CD4-positive, alpha-beta T cell treated with Interleukin-10 for 1 hour (primary cell): ENCODE measurements at places on chromosomes 16 and 17.

DNA sequence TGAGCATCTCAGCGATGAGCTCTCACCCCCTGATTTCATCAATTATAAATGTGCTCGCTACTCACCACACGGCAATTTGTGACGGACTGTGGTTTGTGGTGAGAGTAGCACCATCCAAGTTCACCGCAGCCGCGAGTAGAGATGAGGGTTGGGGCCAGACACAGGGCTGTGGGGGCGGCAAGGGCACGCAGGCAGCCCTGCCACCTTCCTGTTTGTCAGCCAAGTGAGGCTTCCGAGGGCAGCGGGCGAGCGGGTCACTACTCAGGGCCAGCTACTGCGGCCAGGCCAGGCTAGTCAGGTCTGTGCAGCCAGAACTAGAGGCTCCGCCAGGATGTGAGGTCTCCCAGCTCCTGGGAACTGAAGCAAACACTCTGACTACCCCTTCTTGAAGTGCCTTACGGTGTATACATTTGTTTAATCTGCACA, 39.6 kb upstream of the MEOX1 start:
- peak; percentile 49 for DNase-seq

DNA sequence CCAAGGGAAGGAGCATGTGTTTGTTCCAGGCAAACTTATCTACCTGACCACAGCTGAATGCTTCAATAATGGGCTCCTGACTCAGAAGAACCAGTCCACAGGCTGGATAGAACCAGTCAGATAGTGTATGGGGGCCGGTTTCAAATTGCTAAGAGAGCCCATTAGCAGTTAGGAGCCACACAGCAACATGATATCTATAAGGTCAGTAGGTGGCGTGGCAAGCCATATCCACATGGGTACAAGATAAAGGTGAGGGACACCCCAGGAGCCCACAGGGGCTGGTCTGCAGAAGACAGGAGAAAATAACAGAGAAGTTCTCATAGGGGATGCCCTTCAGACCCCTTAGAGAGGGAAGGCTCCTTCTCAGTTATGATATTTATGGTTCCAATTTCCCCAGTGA, 31.6 kb upstream of the CDRT15 start:
- DNase-seq, result no peak

- DNase-seq, result peak; percentile 85
Observed at GRCh38 chr16:15642557-15643047, 352 bp downstream of the MARF1 start.

DNA sequence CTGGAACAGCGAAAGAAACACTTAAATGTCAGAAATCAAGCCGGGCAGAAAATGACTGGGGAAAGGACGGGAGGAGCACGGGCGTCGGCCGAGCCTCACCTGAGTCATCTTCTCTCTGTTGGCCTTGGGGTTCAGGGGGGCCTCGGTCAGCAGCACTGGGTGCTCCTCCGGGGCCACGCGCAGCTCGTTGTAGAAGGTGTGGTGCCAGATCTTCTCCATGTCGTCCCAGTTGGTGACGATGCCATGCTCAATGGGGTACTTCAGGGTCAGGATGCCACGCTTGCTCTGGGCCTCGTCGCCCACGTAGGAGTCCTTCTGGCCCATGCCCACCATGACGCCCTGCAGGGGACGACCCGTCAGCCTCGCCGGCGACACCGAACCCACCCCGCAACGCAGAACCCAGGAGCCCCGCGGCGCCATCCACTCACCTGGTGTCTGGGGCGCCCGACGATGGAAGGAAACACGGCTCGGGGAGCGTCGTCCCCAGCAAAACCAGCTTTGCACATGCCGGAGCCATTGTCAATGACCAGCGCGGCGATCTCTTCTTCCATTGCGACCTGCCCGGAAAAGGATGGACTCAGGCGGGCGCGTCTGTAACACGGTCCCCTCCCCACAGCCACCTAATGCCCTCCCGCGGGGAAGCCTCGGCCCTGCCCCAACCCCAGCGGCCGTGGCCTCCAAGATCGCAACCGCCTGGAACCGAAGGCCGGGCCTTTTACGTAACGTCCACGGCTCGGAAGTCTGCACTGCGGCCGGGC, 616 bp downstream of the ACTG1 start:
- no peak for DNase-seq

- DNase-seq, result no peak
Observed at GRCh38 chr17:68853036-68853435, 102.2 kb downstream of the ABCA8 start.

GRCh38 chr17:47164263-47164662, 24.8 kb downstream of the CDC27 start:
- no peak for DNase-seq

DNA sequence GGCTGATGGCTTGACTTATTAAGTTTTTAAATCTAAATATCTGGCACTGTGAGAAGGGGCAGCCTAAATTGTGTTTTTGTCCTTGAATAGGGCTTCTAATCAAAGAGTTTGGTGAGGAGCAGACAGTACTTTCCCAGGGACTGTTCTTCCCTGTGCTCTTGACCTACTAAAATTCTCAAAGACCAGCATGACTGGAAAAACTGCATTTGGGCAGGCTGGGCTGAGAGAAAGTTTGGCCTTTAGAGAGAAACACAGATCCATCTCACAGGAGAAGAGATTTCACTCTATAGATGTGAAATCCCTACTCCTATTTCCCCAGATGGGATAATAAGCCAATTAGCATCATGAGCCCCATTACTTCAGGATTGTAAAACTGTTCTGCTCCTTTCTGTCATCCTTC, 7.3 kb downstream of the PCTP start:
- no peak for DNase-seq

- no peak for DNase-seq
Observed at GRCh38 chr16:81519301-81520150, 74.9 kb downstream of the CMIP start.

- no peak for DNase-seq
Observed at GRCh38 chr16:65445313-65446260, 323.7 kb upstream of the CDH11 start.

GRCh38 chr16:19001788-19002187, 18.1 kb downstream of the TMC7 start:
- DNase-seq, result no peak

DNA sequence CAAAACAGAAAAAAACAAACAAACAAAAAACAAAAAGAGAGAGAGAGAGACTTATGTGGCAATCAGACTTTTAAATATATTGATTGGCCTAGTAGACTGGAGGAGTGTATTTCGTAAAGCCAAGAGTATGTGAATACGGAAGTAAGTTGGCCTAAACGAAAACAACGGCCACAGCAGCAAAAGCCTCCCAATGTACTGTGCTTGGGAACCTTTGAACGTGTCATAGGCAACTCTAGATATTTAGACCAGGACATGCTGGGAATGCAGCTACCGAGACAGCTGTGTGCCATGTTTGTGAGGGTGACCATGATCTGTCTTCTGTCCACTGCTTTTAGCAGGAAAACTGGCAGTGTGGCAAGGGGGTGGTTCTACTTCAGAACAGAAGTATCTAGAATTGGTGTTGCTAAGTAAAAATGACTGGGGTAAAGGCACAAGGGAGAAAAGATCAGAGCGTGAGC, 7.4 kb downstream of the MAF start:
- no peak for DNase-seq

- no peak for DNase-seq
Observed at GRCh38 chr16:57725554-57725953, 10.0 kb upstream of the KATNB1 start.

- DNase-seq, result no peak
Observed at GRCh38 chr16:17724242-17724898, 253.6 kb upstream of the XYLT1 start.

DNA sequence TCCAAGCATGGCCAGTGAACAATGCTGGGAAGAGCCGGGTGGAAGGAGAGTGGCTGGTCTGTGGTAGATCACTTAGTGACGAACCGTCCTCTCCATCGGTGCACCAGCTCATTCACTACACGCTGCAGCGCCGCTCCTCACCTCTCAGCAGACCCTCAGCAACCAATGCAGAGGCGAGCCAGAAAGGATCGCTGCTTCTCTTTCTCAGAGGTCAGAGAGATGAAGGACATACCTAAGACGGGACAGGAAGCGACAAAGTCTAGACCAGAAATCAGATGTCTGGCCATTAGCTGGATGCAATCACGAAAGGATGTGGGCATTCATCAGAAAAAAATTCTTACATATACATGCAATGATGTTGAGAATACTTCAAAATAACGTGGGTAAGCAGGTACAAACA, 26.9 kb downstream of the NSMCE1 start:
- DNase-seq, result no peak

- no peak for DNase-seq
Observed at GRCh38 chr16:57125376-57125775, 33.0 kb downstream of the CPNE2 start.

DNA sequence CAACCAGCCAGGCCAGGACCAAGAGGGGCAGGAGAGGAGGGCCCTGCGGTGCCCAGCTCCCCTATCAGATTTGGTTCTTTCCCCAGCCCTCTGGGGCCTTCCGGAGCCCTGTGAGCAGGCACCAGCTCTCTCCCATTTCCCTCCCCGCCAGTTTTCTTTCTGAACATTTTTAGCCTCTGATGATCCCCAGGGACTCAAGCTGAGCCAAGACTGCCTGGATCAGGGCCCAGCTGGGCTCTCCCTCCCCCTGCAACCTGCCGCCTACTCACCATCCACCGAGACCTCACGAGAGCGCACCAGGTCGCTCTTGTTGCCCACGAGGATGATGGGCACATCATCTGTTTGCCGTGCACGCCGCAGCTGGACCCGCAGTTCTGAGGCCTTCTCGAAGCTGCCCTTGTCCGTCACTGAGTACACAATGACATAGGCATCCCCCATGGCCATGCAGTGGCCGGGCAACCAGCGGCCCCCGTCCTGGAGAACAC, 2.0 kb downstream of the RRAD start:
- no peak for DNase-seq

DNA sequence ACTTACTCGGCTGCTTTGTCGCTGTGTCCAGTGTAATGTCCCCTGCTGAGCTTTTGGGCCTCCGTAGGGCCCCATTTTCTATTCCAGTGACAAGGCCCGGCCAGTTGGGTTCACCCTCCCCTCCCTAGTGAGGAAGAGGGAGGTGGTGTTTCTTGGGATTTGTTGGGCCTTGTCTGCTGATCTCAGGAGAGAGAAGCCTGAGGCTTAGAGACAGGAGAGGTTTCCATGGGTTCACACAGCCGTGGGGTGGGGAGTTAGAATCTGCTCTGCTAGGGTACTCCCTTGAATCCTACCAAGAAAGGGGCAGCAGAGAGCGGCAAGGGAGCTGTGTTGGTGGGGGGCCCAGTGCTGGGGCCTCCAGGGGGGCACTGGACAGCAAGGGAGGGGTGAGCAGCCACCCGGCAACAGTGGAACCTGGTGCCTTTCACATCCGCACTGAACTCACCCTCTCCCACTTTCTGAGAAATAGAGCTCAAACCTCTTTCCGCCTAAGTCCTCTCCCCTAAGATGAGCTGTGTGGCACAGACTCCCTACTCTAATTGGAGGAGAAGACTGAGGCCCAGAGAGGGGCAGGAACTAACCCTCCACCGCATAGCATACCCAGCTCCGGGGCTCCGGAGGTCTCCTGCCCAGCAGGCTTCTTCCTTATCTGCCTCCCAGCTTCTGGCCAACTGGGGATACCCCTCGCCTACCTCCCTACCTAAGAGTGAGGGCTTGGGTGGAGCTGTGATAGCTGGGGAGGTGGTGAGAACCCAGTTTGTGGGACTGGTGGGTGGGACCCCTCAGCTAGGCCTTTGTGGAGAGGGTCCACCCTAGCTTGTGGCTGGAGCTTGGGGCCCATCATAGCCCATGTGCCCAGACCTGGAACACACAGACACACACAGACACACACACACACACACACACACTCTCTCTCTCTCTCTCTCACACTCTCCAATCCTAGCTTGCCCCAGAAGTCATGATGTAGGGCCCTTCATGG, 6.8 kb downstream of the TBKBP1 start:
- DNase-seq, result peak; percentile 43

GRCh38 chr16:70740914-70741782, 55.3 kb upstream of the MTSS2 start:
- no peak for DNase-seq

GRCh38 chr16:84212631-84213030, 21.7 kb downstream of the ADAD2 start:
- no peak for DNase-seq

GRCh38 chr17:50210240-50211225, 9.1 kb upstream of the COL1A1 start:
- no peak for DNase-seq

- peak; percentile 56 for DNase-seq
Observed at GRCh38 chr17:17363638-17364337, 60.6 kb downstream of the NT5M start.

- peak; percentile 22 for DNase-seq
Observed at GRCh38 chr17:49717371-49717861, 9.7 kb upstream of the SLC35B1 start.

DNA sequence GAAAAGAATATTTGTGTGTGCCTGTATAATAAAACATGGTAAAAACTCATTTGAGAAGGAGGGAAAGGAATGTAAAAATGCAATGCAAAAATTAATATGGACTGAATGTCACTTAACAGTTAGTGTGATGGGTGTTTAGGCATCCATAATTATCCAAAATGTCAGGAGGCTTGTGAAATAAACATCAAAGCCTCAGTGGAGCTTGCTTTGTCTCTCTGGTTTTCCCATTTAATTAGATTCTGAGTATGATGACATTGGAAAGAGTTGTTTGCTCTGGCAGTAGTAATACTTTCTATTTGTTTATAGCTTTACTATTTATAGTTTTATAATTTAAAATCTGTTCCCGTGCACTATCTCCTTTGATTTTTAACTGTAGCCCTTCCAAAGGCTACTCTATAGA, 51.9 kb downstream of the CNTNAP4 start:
- no peak for DNase-seq

GRCh38 chr16:82094942-82095540, 60.0 kb downstream of the HSD17B2 start:
- DNase-seq, result no peak

DNA sequence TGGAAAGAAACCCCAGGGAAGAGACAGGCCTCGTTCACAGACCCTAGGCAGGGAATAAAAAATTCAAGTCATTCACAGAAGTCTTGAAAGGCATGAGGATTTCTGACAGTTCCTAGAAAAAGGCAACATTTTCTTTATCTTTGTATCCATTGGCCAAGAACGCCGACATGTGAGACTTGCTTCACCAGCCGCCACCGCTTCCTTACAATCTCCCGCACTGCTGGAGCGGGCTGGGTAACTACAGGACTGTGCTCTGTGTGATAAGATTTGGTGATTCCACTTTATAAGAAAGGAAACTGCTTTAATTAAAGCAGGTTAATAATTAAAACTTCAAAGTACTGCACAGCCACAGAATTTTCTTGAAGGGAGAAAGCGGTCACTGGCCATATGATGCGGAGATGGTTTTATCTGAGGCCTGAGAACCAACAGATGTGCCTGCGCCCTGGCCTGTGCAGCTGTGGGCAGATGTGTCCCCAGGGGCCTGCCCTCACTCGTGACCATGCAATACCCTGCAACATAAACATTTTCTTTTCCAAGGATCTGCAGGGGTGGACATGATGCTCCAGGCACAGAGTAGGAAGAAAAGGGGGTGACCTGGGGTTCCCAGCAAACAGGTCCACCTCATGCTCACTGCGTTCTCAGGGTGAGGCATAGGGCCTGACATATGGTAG, 13.0 kb upstream of the LGALS3BP start:
- no peak for DNase-seq
